Spinal cord (tissue), 10 donors: ENCODE measurements at places on chromosomes 12 and 14.

- H3K4me3 ChIP-seq = peak overlapping the region; percentile 53
- H3K36me3 ChIP-seq = no peaks in the 10 kb centered on the region
- H3K27ac ChIP-seq = peak overlapping the region; percentile 25
Measured at GRCh38 chr12:56487448-56488040, 417 bp downstream of the GLS2 start.

GRCh38 chr12:54364413-54364812, at the start of gene GPR84:
GPR84 (minus strand) TSS chr12:54364486; CDS start chr12:54363851, 635 bp downstream.
- DNase-seq = no peak
- no peak within 1 kb of the TSS for H3K4me3 ChIP-seq
- peaks cover 32% of the 10 kb centered on the region for H3K4me1 ChIP-seq
- no peaks in the 10 kb centered on the region for H3K27me3 ChIP-seq

- no peaks in the 10 kb centered on the region for H3K36me3 ChIP-seq
- peak overlapping the region; percentile 1 for H3K4me3 ChIP-seq
- peaks cover 18% of the 10 kb centered on the region for H3K4me1 ChIP-seq
- peaks cover 18% of the 10 kb centered on the region for H3K27me3 ChIP-seq
- DNase-seq = no peak
Measured at GRCh38 chr12:94152292-94153078, 4.1 kb downstream of the PLXNC1 start.

DNA sequence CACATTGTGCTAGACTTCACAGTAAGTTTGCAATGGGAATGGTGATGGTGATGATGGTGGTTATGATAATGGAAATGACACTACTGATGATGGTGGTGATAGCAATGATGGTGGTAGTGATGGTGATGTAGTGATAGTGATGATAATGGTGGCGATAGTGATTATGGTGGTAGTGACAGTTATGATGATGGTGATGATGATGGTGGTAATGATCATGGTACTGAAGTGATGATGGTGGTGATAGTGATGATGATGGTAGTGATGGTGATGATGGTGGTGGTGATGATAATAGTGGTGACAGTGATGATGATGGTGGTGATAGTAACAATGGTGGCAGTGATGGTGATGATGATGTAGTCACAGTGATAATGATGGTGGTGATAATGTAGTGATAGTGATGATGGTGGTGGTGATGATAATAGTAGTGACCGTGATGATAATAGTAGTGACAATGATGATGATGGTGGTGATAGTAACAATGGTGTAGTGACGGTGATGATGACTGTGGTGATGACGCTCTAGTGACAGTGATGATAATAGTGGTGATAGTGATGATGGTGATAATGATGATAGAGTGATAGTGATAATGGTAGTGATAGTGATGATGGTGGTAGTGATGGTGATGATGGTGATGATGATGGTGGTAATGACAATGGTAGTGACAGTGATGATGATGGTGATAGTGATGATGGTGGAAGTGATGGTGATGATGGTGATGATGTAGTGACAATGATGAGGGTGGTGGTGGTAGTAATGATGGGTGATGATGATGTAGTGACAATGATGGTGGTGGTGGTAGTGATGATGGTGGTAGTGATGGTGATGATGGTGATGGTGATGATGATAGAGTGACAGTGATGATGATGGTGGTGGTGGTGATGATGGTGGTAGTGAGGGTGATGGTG, 222.9 kb upstream of the PWP1 start:
- no peaks in the 10 kb centered on the region for H3K36me3 ChIP-seq
- H3K4me3 ChIP-seq = no peak overlapping the region
- no peaks in the 10 kb centered on the region for H3K27me3 ChIP-seq
- H3K4me1 ChIP-seq = peaks cover 14% of the 10 kb centered on the region
- no peak for DNase-seq
- H3K27ac ChIP-seq = no peak overlapping the region

GRCh38 chr12:26798640-26799039, 34.4 kb downstream of the ITPR2 start:
- H3K36me3 ChIP-seq = peaks cover 4% of the 10 kb centered on the region
- no peak for DNase-seq
- no peaks in the 10 kb centered on the region for H3K27me3 ChIP-seq
- no peak overlapping the region for H3K4me3 ChIP-seq

GRCh38 chr12:14689996-14690395, 6.4 kb downstream of the GUCY2C start:
- H3K27ac ChIP-seq = no peak overlapping the region
- H3K4me3 ChIP-seq = no peak overlapping the region
- no peaks in the 10 kb centered on the region for H3K27me3 ChIP-seq
- DNase-seq = no peak
- no peaks in the 10 kb centered on the region for H3K4me1 ChIP-seq

- H3K27me3 ChIP-seq = no peaks in the 10 kb centered on the region
- H3K4me3 ChIP-seq = no peak overlapping the region
- H3K36me3 ChIP-seq = peaks cover 81% of the 10 kb centered on the region
- DNase-seq = no peak
- H3K4me1 ChIP-seq = peaks cover 16% of the 10 kb centered on the region
Measured at GRCh38 chr14:21084998-21085853, 13.2 kb downstream of the ZNF219 start.

GRCh38 chr12:54132976-54133771, 55.6 kb downstream of the SMUG1 start:
- H3K4me3 ChIP-seq = no peak overlapping the region
- H3K27ac ChIP-seq = peak overlapping the region; percentile 69
- DNase-seq = no peak
- H3K36me3 ChIP-seq = peaks cover 11% of the 10 kb centered on the region
- H3K27me3 ChIP-seq = peaks cover 2% of the 10 kb centered on the region

GRCh38 chr14:79051742-79052141, 881.6 kb downstream of the NRXN3 start:
- no peaks in the 10 kb centered on the region for H3K27me3 ChIP-seq
- H3K4me3 ChIP-seq = no peak overlapping the region
- H3K4me1 ChIP-seq = no peaks in the 10 kb centered on the region
- H3K36me3 ChIP-seq = no peaks in the 10 kb centered on the region

- no peaks in the 10 kb centered on the region for H3K4me1 ChIP-seq
- no peak overlapping the region for H3K4me3 ChIP-seq
- peak; percentile 63 for DNase-seq
- no peaks in the 10 kb centered on the region for H3K27me3 ChIP-seq
Measured at GRCh38 chr12:26367991-26368730, 172.8 kb downstream of the SSPN start.

- no peak for DNase-seq
- H3K36me3 ChIP-seq = no peaks in the 10 kb centered on the region
- no peaks in the 10 kb centered on the region for H3K4me1 ChIP-seq
- no peak overlapping the region for H3K27ac ChIP-seq
Measured at GRCh38 chr12:85663631-85664030, 172.6 kb downstream of the RASSF9 start.

DNA sequence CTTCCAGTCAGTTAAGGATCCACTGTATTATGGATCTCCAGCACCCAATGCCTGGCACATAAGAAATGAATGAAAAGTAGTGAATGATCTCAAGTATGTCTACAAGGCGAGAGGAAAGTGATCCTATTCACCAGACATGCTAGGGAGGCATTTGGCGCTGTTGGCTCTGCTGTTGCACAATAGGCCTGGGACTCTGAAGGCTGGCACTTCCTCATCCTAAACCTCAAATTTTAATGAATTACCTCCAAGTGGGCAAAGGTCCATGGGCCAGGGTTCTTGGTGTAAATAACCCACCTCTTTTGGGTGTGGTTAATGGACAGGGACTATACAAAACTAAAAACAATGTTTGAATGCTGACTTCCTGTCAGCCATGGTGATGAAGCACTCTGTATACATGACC, 173.4 kb upstream of the PZP start:
- no peaks in the 10 kb centered on the region for H3K4me1 ChIP-seq
- H3K27ac ChIP-seq = no peak overlapping the region
- no peak overlapping the region for H3K4me3 ChIP-seq
- no peaks in the 10 kb centered on the region for H3K27me3 ChIP-seq
- H3K36me3 ChIP-seq = no peaks in the 10 kb centered on the region

DNA sequence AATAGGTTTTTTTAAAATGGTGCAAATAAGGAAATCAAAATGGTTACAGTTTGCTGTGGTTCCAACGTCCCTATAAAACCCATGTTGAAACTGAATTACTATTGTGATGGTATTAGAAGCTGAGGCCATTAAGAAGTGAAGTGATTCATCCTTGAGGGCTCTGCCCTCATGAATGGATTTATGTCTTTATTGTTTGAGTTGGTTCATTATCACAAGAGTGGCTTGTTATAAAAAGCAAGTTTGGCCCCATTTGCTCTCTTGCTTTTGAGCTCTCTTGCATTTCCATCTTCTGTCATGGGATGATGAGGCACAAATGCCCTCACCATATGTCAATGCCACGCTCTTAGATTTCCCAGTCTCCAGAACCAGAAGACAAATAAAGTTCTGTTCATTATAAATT, 62.3 kb downstream of the PRKD1 start:
- DNase-seq = no peak
- H3K27me3 ChIP-seq = no peaks in the 10 kb centered on the region
- no peak overlapping the region for H3K27ac ChIP-seq

DNA sequence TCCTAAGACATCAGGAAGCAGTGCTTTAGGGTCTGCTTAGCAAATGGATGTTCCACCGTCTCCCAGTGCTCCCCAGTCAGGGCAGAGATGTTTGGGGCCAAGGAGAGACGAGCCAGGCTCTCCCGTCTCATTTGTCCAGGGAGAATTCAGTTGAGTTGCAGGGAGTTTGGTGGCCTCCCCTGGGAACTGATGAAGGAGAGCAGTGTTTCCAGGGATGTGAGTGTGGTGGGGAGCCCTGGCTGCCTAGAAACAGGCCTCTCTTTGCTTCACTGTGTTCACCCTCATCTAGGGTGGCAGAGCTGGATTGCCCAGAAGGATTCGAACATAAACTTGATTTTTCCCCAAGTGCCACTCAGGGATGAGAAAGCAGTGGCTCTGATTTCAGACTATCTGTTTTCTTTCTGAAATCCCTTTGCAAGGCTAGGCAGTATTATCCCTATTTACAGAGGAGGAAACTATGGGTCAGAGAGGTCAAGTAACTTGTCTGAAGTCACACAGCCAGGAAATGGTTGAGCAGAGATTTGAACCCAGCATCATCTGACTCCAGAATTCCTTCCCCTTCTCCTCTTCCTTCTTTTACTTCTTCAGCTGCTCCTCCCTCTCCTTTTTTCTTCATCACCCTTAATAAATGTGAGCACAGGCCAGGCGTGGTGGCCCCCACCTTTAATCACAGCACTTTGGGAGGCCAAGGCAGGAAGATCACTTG, 6.6 kb downstream of the TPCN1 start:
- DNase-seq = no peak
- H3K27me3 ChIP-seq = no peaks in the 10 kb centered on the region
- peaks cover 41% of the 10 kb centered on the region for H3K4me1 ChIP-seq
- H3K36me3 ChIP-seq = peaks cover 27% of the 10 kb centered on the region
- no peak overlapping the region for H3K4me3 ChIP-seq

DNA sequence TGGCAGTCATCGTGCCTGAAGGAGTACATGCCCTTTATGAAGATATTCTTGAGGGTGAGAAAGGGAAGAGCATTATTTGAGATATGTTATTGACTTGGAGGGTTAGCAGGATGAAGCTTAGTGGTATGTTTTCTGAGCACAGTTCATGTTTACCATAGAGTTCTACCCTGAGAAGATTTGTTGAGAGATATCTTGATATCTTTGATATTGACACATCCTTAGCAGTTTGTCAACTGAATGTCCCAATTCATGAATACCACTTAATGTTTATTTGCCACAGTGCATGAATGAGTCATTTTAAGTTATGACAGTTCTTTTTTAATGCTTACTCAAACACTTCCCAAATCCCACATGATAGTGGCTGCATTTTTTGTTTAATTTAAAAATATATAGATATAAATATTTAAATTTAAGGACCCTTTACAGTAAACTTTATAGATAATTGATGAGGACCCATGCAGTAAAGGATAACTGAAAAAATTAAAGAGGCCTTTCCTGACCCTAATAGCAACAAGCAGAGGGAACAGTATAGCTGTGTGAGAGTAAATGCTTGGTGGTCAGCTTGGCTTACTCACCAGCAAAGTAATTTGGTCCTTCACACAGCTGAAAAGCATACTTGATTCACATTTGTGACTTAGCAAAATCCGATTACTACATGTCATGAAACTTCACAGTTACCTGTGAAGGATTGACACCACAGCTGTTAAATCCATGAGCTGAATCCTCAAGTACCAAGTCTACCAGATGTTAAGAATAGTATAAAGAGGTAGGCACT, 25.8 kb downstream of the SLC39A9 start:
- no peak overlapping the region for H3K27ac ChIP-seq
- H3K4me1 ChIP-seq = no peaks in the 10 kb centered on the region
- no peaks in the 10 kb centered on the region for H3K27me3 ChIP-seq

DNA sequence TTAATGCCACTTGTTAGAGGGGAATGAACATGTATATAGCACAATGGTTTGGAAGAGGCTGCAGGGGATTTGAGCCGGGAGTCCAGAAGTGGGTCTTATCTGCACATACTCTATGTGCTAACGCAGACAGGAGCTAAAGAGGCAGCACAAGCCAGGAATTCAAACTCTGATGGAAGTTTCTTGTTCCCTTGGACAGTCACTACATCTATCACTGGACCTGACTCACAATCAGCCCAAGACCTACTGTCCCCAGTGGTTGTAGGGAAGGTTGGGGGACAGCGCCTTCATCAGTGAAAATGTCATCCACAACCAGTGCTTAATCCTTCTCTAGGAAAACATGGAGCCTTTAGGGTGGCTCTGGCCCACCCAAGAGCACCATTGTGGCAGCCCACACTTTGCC, 107.8 kb downstream of the GCH1 start:
- peaks cover 7% of the 10 kb centered on the region for H3K36me3 ChIP-seq
- no peak overlapping the region for H3K27ac ChIP-seq
- H3K27me3 ChIP-seq = no peaks in the 10 kb centered on the region
- no peak for DNase-seq
- peaks cover 5% of the 10 kb centered on the region for H3K4me1 ChIP-seq

GRCh38 chr12:69096669-69097335, 142.6 kb upstream of the CPSF6 start:
- no peaks in the 10 kb centered on the region for H3K36me3 ChIP-seq
- no peaks in the 10 kb centered on the region for H3K4me1 ChIP-seq
- no peak overlapping the region for H3K4me3 ChIP-seq
- no peak overlapping the region for H3K27ac ChIP-seq
- DNase-seq = no peak

DNA sequence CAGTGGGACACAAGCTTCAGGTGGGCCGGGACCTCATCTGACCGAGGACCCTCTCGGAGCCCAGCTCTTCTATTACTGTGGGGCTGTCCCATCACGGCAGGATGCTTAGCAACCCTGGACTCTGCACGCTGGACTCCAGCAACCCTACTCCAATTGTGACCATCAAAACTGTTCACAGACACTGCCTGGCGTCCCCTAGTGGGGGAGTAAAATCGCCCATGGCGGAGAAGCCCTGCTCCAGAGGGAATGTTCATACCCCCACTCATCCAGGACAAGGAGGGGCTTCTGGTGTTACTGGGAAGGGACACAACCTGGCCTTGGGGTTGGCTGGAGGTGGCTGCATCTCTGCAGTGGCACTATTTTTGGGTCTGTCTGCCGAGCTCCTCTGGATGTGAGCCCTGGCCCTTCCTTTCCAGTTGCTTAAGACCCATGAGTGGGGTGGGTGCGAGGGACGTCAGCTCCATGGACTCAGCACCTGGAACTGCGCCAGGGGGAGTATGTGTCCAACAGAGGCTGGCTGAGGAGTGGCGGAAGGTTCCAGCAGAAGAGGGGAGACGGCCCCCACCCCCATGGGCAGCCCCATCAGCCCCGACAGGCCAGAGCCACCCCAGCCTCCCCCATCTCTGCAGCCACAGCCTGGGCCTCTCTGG, 103.8 kb downstream of the RFLNA start:
- H3K36me3 ChIP-seq = peaks cover 94% of the 10 kb centered on the region
- no peak for DNase-seq
- H3K27me3 ChIP-seq = no peaks in the 10 kb centered on the region
- H3K4me1 ChIP-seq = peaks cover 88% of the 10 kb centered on the region
